ENCODE measurements at places on chromosomes 12 and 14. TPM values are rescaled to one million over a fixed set of nuclear protein-coding genes. Genes with fewer than 3 reads are reported as not detected.
A peak's percentile ranks its signal among the peaks of the same experiment; 100 is the strongest.

GLT1D1 gene
- total RNA-seq, result not detected

DNA sequence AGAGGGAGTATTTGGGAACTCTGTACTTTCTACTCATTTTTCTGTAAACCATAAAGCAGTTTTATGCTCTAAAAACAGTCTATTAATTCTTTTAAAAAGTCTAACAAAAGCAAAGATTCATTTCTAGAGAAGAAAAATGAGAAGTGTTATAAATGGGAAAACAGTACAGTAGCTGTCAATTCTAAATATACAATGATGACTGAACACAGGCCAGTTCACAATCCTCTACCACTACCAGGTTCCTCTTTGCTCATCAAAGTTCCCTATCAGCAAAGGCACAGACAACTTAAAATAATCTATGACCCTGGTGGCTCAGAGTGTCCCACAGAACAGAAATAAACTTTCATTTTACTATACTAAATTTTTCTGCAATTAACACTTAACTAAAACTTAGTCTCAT is 12.5 kb downstream of the NAA25 start:
- DNase-seq, result no peak

DLGAP5 gene
- 29.2 TPM for total RNA-seq

GRCh38 chr12:108861878-108862587 is 4.7 kb upstream of the SSH1 start:
- no peak for DNase-seq

GRCh38 chr12:131101703-131102492 is 148.2 kb downstream of the ADGRD1 start:
- no peak for DNase-seq

DNA sequence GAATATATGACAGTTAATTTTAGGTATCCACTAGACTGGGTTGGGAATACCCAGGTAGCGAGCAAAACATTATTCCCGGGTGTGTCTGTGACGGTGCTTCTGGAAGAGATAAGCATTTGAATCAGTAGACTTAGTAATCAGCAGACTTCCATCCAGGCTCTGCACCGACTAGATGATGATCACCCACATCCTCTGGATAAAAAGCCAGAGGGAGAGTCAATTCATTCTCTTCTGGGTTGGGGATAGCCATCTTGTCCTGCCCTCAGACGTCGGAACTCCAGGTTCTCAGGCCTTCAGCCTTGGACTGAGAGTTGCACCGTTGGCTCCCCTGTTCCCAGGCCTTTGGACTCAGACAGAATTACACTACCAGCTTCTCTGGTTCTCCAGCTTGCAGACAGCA is 168.0 kb downstream of the PHLDA1 start:
- no peak for DNase-seq

METTL25 gene
- 12.5 TPM for total RNA-seq

TMEM30B gene
- not detected for total RNA-seq

ST8SIA1 gene
- total RNA-seq, result 31.4 TPM

GRCh38 chr14:21525962-21526671 is at the start of gene SALL2:
Gene SALL2, minus strand, starts transcription at chr14:21526346. Its CDS starts 219 bp downstream, at chr14:21526127.
- DNase-seq, result peak; percentile 33

ACSM4 gene
- total RNA-seq, result not detected

CTSG gene
- not detected for total RNA-seq

LUM gene
- 905 TPM for total RNA-seq

DNA sequence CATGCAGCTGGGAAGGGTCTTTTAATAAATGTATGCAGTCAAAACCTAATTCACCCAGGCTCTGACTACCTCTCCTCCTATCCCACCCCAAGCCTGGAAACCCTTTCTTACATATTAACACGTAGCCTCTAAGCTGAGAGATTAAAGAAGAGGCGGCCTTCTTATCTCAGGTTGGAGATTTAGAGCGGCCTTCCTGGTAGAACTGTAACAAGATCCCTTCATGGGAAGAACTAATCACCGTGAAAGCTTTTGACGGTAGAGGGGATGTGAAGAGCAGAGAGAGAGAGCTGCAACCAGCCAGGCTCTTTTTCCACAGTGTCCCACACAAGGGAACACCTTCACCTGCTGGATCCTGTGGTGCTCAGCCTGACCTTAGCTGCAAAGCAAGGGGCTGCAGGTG is 367.4 kb downstream of the MED13L start:
- DNase-seq, result no peak

DNA sequence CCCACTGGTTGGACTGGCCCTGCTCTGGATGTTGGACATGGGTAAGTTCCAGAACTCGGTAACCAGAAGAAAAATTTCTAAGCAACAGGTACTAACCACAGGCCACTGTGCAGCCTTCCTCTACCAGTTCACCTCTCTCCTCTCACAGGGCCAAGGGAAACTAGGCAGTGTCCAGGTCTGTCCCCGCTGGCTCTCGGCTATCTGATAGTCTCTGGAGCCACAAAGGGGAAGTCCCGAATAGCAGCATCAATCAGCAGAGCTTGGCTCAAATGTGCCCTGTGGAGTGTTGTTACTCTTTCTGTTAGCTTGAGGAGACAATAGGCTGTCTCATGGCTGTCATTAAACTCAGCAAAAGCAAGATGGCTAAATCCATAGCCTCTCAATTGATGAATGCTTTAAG is 73.2 kb downstream of the TSPAN11 start:
- DNase-seq, result no peak

PKP2 gene
- total RNA-seq, result not detected

- no peak for DNase-seq
Measured at GRCh38 chr12:53100466-53101151, 2.7 kb upstream of the SOAT2 start.

GRCh38 chr12:116933512-116934246 is 22.9 kb downstream of the FBXW8 start:
- no peak for DNase-seq

- no peak for DNase-seq
Measured at GRCh38 chr12:116922194-116922897, 11.6 kb downstream of the FBXW8 start.

DNA sequence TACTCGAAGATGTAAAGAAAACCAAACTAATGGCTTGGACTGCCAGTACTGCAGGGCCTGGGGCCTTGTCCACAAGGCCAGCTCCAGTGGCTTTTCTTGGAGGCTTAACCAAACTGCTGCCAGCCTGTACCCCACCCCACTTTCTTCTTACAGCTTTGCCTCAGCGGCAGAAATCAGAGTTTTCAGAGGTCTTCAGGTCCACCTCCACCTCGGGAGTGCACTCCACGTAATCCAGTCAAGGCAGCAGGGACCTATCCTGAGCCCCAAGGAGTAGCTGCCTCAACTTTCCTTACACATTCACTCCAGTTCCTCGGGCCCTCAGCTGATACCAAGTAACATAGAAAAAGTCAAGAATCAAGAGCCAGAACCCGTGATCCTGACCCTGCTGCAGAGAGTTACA is 19.6 kb downstream of the PRMT8 start:
- DNase-seq, result no peak

- no peak for DNase-seq
Measured at GRCh38 chr14:36973806-36974442, 198.5 kb downstream of the SLC25A21 start.

LRRC10 gene
- not detected for total RNA-seq

GRCh38 chr14:59190372-59190771 is 1.9 kb downstream of the DAAM1 start:
- DNase-seq, result peak; percentile 69

DNA sequence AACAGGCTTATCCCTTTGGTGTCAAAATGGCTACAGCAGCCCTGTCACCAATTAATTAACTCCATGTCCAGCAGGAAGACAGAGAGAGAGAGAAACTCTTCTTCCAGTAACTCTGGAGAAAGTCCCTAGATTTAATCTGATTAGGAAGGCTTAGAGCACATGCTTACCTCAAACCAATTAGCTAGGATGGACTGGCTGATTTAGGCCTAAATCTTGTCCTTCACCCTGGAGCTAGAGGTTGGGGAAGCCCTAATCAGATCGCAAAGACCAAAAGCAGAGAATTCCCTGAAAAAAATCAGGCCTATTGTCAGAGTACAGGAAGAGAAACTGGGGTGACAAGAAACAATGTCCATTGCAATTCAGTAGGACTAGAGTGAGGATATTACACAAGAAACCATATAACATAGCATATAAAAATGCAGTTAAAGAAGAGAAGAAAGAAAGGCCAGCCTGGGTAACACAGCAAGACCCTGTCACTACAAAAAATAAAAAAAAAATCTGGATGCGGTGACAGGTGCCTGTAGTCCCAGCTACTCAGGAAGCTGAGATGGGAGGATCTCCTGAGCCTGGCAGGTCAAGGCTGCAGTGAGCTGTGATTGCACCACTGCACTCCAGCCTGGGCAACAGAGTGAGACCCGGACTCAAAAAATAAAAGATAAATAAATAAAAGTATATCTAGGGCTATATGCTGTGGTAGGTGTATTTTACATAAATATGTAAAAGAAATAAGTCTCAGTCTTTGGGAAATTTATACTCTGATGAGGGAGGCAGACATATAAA is 34.9 kb upstream of the TUBA1A start:
- DNase-seq, result no peak

DNA sequence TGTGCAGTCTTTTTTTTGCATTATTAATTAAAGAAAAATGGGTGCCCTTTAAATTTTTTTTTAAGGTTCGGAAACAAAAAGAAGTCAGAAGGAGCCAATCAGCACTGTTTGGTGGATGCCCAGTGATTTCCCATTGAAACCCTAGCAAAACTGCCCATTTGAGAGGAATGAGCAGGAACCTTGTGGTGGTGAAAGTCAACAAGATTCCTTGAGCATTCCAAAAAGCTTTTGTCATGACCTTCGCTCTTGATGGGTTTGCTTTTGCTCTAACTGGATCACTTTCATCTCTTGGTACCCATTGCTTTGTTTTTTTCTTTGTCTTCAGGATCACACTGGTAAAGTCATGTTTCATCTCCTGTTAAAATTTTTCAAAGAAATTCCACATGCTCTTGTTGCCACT is 54.1 kb downstream of the ADIPOR2 start:
- DNase-seq, result no peak

DNA sequence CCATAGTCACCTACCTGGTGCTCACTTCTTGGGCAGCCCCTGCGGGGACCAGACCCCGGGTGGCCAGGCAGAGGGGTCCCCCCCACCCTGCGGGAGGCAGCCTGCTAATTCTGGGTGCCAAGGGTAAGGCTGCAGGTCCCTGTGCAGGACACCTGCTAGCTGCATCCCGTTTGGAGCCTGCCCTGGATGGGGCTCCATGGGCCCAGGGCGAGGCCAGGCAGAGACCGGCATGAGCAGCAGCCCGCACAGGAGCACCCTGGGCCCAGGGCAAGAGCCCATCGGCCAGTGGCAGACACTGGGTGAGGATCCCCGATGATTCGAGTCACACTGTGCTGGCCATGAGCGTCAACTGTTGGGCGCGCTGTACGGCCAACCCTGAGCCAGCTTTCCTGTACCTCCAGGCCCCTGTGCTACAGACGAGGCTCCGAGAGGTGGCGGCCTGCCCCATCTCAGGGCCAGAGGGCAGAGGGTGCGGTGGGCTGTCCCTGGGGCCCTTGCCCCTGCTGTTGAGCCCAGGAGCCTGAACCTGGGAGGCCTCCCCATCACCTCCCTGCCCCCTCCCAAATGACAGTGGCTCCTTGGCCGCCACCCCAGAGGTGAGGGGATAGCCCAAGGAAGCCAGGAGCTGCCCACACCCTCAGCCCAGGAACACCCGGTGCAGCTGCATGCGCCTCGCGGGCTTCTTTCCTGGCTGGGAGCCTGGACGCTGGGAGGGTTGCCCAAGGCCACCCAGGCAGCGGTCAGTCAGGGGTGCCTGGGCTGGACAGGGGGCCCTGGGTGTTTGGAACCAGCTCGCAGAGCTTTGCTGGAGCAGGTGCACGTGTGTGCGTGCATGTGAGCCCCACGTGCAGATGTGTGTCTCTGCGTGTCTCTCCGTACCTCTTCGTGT is 47.7 kb downstream of the CYP46A1 start:
- no peak for DNase-seq

- DNase-seq, result no peak
Measured at GRCh38 chr14:56126637-56126913, 8.4 kb downstream of the PELI2 start.

RNU4-1 gene
- not detected for total RNA-seq

DNA sequence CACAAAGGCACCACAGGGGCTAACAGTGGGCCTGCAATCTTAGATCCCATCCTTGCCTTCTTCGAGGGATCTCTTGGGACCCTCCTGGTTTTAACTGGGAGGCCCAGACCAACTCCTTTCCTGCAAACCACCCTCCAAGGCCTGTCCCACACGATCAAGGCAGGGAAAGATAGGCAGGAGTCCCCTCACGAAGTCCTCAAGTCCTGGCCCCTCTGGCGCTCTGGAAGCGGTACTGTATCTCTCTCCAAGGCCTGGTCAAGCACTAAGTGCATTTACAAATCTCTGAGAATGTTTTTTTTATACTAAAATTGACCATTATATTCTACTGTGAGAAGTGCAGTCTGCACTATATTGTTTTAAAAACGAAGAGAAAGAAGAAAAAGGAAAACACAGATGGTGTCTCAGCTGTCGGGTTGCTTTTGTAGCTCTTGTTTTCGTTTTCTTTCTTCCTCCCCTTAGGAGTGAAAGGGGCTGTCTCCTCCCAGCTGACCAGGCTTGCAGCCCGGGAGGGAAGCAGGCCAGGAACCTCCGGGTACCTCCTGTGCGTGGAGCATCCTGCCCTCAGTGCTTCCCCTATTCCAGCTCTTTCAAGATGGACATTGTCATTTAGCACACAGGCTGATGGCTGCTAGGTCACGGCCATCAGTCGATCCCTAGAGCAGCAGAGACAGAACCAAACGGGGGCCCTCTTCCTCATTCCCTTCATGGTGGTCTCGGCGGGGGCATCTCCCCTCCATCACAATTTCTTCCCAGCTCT is 56.7 kb downstream of the FAM222A start:
- DNase-seq, result no peak

- DNase-seq, result no peak
Measured at GRCh38 chr14:104931304-104931770, 6.7 kb downstream of the PLD4 start.

- no peak for DNase-seq
Measured at GRCh38 chr14:86501611-86502010, 971.7 kb downstream of the FLRT2 start.

GLI1 gene
- total RNA-seq, result 1.9 TPM

DNA sequence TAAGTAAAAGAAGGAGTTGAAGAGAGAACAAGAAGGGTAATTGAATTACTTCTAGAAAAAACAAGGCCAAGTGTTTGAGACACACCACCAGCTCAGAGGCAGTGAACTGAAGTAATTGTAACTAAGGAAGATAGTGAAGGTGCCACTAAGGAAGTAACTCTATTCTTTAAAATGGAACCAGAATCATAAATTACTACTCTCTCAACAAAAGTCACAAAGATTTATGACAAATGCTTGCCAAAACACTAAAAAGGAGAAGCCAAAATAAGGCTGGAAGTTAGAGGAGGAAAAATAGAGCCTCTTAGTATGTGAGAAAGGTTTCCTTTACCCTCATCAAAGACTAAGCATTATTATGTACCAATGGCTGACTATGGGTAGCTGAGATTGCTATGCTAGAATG is 208.5 kb downstream of the MDGA2 start:
- DNase-seq, result no peak

DNA sequence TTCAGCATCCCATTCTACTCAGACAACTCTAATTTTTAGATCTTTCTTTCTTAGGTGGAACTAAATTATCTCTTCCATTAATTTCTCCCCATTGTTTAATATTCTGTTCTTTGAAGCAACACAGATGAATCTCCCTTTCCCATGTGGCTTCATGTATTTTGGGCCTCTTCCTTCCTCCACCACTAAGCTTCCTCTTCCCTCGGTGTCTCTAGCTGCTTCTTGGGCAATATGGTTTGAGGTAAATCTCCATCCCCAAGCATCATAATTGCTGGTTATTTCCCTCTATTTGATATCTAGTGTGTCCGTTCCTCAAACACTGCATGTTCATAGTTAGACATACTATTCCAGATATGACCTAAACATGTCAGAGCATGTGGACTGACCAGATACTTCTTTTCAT is 119.2 kb downstream of the PELI2 start:
- DNase-seq, result no peak

Data from SK-MEL-5 (cell line).